H1 (cell line): ENCODE measurements at places on chromosomes 3 and 15. TPM values are rescaled to one million over a fixed set of nuclear protein-coding genes. Genes with fewer than 3 reads are reported as not detected.
A peak's percentile ranks its signal among the peaks of the same experiment; 100 is the strongest.

- H3K4me1 ChIP-seq = no peaks in the 10 kb centered on the region
- no peak overlapping the region for H3K27ac ChIP-seq
- no peaks in the 10 kb centered on the region for H3K27me3 ChIP-seq
- no peak overlapping the region for H3K4me3 ChIP-seq
- no peaks in the 10 kb centered on the region for H3K36me3 ChIP-seq
Observed at GRCh38 chr3:20141851-20142250, 44.2 kb downstream of the SGO1 start.

- H3K4me1 ChIP-seq = peaks cover 12% of the 10 kb centered on the region
- no peak for DNase-seq
- peak overlapping the region; percentile 54 for H3K4me3 ChIP-seq
- peaks cover 95% of the 10 kb centered on the region for H3K27me3 ChIP-seq
Observed at GRCh38 chr15:89400116-89400781, 65.6 kb upstream of the POLG start.

- no peak overlapping the region for H3K27ac ChIP-seq
- no peaks in the 10 kb centered on the region for H3K4me1 ChIP-seq
- DNase-seq = no peak
- H3K36me3 ChIP-seq = no peaks in the 10 kb centered on the region
Observed at GRCh38 chr3:191721990-191722389, 261.0 kb downstream of the PYDC2 start.

DNA sequence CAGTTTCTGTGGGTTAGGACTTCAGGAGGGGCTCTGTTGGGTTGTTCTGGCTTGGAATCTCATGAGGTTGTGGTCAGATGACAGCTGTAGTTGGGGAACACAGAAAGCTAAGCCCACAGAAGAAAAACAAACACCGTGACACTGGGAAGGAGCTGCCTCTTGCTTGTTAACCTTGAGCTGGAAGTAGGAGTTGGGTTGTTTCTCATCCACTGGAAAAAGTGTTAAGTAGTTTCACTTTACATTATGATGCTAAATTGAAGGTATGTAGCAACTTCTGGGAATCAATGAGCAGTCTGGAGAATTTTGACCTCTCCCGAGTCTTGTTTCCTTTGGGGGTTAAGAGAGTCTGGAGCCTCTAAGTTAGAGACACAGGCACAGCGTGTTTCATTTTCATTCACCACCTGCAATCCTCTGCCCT, 20.4 kb downstream of the HACD3 start:
- H3K4me3 ChIP-seq = no peak overlapping the region
- no peak for DNase-seq
- H3K36me3 ChIP-seq = peaks cover 18% of the 10 kb centered on the region
- H3K27ac ChIP-seq = no peak overlapping the region
- no peaks in the 10 kb centered on the region for H3K27me3 ChIP-seq

The ATG7 gene
- total RNA-seq = 15.1 and 19.1 TPM in 2 replicates

The IL20RB gene
- total RNA-seq = 1.6 and 2.6 TPM in 2 replicates

The ALPK3 gene
- total RNA-seq = 16.0 and 19.2 TPM in 2 replicates
